EL (cell line): ENCODE measurements at places on chromosomes 16 and 17.

DNA sequence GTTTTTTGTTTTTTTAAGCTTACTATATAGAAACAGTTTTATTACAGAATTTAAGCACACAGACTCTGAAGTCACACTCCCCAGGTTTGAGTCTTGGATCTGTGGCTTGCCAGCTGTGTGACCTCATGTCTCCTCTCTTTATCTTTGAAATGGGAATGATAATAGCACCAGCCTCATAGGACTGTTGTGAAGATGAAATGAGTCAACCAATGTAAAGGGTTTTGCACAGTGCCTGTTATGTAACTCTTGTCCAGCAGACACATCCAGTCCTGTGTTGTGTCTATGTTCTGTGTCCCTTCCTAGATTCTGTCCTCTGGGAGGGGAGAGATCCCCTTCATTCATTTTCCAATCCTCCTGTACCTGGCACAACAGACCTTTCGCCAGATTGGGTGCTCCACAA, 3.1 kb upstream of the CPD start:
- DNase-seq, result no peak

GRCh38 chr16:13926891-13927290, 6.9 kb downstream of the ERCC4 start:
- no peak for DNase-seq

DNA sequence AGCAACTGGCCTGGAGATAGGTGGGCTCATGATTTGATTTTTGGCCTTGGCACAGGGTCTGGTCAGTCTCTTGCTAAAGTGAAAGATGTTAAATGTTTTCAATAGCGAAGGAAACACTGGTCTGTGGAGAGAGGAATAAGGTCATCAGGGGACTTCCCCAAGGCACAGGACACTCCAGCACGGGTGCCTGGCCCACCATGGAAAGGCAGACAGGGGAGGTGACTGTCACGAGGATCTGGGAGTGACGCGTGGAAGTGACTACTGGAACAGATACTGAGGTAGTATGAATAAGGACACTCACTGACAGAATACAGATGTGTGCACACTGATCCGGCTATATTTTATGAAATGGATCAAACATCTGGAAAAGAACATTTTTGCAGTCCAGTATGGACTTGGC, 16.7 kb upstream of the ICAM2 start:
- DNase-seq, result no peak

GRCh38 chr17:44952946-44953475, 5.4 kb upstream of the KIF18B start:
- DNase-seq, result no peak

DNA sequence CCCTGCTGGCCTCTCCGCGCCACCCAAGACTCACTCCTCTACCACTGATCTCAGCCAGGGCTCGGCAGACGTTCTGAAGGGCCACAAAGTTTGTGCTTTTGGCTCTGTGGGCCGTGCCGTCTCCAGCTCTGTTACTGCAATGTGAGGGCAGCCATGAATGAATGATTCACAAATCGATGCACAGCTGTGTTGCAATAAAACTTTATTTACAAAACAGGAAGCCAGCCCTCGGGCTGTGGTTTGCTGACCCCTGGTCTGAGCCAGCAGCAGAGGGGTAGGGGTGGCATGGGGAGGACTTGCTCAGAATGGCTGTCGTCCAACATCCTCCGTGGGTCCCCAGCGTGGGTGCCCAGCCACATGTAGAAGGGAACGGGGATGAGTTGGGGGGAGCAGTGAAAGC, 63.0 kb upstream of the PVALEF start:
- DNase-seq, result no peak
